ENCODE measurements at places on chromosomes 6 and 20. TPM values are rescaled to one million over a fixed set of nuclear protein-coding genes. Genes with fewer than 3 reads are reported as not detected.

HMGCLL1 gene
- not detected for polyA plus RNA-seq

LAMP5 gene
- polyA plus RNA-seq: not detected

OPN5 gene
- not detected for polyA plus RNA-seq

MAN1A1 gene
- 47.5 TPM for polyA plus RNA-seq

KCNS1 gene
- not detected for polyA plus RNA-seq

RIPOR2 gene
- 0.16 TPM for polyA plus RNA-seq

SLC22A7 gene
- polyA plus RNA-seq: not detected

CAP2 gene
- polyA plus RNA-seq: not detected

VSX1 gene
- not detected for polyA plus RNA-seq

APCDD1L gene
- not detected for polyA plus RNA-seq

FAM217A gene
- polyA plus RNA-seq: not detected

COL19A1 gene
- not detected for polyA plus RNA-seq

HLA-DQA1 gene
- polyA plus RNA-seq: 0.04 TPM

FKBP1C gene
- 0.23 TPM for polyA plus RNA-seq

All from K562 (cell line).